ENCODE measurements at places on chromosomes 16 and 17. TPM values are rescaled to one million over a fixed set of nuclear protein-coding genes. Genes with fewer than 3 reads are reported as not detected.

RAMP2 gene
- not detected for polyA plus RNA-seq

RARA gene
- polyA plus RNA-seq = 20.7 TPM

KRTAP4-1 gene
- polyA plus RNA-seq = not detected

KRTAP4-3 gene
- not detected for polyA plus RNA-seq

CEMP1 gene
- 5.0 TPM for polyA plus RNA-seq

SLC16A13 gene
- 1.8 TPM for polyA plus RNA-seq

C1QTNF1 gene
- not detected for polyA plus RNA-seq

WNT9B gene
- polyA plus RNA-seq = not detected

STAT3 gene
- polyA plus RNA-seq = 147 TPM

ERN2 gene
- polyA plus RNA-seq = not detected

PERCC1 gene
- not detected for polyA plus RNA-seq

- peak; percentile 73 for DNase-seq
Observed at GRCh38 chr17:76005263-76006149, 4.9 kb downstream of the CDK3 start.

DNA sequence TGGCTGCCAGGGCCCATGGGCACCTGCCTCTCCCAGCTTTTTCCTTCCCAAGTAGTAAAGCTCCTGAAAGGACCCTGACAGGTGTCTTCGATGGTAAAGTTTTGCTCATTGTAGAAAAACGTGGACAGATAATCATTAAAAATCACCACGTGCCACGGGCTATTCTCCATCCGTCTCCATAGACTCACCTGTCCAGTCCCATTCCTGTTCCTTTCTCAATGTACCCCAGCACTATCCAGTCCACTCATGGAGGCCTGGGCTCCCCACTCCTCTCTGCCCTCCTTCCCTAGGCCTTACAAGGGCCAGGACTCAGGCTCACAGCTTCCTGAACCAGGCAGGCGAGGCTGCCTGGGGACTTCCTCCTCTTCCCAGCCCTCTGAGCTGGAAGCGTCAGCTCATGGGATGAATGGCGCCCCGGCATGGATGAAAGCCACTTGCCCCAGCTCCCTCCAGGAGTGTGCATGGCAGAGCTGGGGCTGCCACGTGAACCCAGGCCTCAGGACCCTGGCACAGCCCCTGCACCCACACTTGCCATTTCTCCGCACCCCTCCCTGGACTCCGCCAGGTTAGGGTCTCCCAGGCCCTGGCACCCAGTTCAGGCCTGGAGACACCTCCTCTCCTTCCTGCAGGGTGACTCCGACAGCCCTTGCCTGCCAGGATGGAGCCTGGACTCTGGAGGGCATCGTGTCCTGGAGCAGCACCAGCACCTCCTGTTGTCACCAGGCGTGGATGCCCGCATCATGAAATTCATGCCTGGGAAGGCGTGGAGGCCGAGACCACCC is 8.8 kb downstream of the CTRB1 start:
- DNase-seq = no peak

DNA sequence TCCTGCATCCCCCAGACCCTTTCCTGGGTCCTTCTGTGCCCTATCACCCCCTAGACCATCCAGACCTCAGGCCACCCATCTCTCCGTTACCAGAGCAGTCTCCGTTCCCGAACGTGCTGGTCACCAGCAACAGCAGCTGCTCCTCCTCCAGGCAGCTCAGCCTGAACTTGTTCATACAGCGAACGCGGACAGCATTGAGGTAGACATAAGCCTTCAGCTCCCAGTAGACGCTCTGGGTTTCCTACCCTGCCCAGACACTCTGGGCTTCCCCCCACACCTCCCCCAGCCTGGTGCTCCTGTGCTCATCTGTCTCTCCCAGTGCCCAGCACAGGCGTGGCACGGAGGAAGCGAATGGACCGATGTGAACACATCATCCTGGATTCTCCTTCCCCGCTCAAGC is 41.6 kb upstream of the RNFT1 start:
- no peak for DNase-seq

- no peak for DNase-seq
Observed at GRCh38 chr17:67136191-67137025, 92.1 kb downstream of the CACNG1 start.

GRCh38 chr17:78774453-78774852 is 7.6 kb downstream of the CYTH1 start:
- no peak for DNase-seq

- DNase-seq = no peak
Observed at GRCh38 chr17:73343739-73344454, 32.1 kb upstream of the CDC42EP4 start.

- peak; percentile 94 for DNase-seq
Observed at GRCh38 chr17:82297714-82298537, 19.5 kb downstream of the CD7 start.

DNA sequence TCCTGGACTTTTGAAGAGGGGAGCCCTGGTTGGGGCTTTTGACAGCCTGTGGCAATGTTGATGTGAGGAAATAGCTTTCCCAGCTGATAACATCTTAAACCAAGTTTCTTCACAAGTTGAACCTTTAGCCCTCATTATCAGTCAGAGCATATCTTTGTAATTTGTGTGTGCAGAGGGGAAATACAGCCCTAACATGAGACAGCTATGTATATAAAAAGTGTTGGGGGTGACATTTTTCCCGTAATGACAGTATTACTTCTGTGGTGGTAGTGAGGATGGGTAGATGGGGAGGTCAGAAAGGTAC is 221.1 kb downstream of the FTO start:
- DNase-seq = no peak

DNA sequence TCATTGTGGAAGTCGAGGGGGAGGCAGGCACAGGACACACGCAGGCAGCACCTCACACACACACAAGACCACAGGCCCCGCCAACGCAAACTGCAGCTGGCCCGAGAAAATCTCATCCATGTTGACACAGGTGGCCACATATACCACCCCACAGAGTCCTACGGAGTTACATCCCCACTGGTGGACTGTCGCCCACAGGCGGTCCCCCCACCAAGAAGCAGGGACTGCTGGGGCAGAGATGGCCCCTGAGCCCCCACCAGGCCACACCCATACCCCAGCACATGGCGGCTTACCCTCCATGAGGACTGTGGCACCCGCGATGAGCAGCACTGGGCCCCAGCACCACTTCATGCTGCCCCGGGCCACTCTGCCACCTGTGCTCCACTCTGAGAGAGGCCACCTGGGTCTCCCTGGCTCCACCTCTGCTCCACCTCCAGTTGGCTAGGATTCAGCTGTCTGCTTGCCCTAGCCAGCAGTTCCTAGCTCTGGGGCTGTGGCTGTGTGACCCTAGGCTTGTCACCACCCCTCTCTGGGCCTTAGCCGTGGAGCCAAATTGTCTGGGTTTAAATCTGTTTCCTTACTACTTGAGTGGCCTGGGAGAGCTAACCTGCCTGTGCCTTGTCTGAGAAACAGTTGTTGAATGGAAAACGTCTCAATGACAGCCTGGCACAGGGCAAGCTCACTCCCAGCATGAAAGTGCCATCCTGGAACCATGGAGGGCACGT is at the start of gene PRSS53:
TSS of gene PRSS53 (minus strand) at position 485 of the 725 bp plus-strand sequence. CDS start at position 351, 134 bp downstream.
- no peak for DNase-seq

- DNase-seq = no peak
Observed at GRCh38 chr17:74307984-74308773, 17.8 kb upstream of the KIF19 start.

GRCh38 chr16:11234884-11235702 is 20.9 kb downstream of the SOCS1 start:
- no peak for DNase-seq

- DNase-seq = no peak
Observed at GRCh38 chr17:32498391-32498790, 11.6 kb downstream of the CDK5R1 start.

GRCh38 chr16:86074651-86075487 is 175.9 kb downstream of the IRF8 start:
- no peak for DNase-seq

DNA sequence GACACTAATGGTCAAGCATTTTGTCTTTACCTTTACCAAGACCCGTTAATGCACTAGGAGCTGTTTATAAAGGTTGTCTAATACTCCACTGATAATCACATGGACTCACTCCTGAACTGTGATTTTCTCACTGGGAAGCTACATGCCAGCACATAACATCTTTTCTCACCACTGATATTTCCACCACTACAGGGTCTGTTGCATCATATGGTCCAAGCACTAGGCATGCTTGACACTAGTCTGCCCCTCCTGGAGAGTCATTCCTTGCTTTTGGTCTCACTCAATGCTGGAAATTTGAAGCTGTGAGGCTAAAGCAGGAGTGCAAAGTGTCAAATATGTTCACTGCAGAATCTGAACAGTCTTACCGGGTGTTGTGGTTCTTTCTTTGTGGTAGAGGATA is 1576.8 kb downstream of the CDH8 start:
- no peak for DNase-seq

GRCh38 chr16:55955424-55955823 is 80.3 kb upstream of the CES5A start:
- DNase-seq = no peak

DNA sequence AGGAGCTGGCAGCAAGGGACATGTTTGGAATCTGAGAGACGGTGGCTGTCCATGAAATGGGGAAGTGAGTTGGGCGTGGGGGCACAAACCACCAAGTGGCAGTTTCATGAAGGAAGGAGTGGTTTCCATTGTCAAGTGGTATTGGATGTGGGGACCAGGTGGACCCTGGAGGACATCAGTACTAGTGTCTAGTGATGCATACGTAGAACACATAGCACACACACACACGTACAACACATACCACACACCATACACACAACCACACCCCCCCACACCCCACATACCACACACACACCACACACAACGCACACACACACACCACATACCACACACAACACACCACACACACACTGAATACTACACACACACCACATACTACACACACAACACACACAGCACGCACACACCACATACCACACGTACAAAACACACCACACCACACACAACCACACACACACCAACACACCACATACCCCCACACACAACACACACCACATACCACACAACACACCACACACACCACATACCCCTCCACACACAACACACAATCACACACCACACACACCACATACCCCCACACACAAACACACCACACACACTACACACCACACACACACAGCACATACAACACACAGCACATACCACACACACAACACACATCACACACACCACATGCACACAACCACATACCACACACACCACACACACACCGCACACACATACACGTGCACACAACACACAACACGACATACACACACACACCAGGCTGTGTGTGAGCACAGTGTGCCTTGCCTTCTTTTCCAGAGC is 41.1 kb upstream of the GSE1 start:
- no peak for DNase-seq
